Type B pancreatic cell (in vitro differentiated cells): ENCODE measurements at places on chromosomes 11 and 22.
A peak's percentile ranks its signal among the peaks of the same experiment; 100 is the strongest.

GRCh38 chr11:10716543-10717259, 23.1 kb upstream of the IRAG1 start:
- no peak for DNase-seq

GRCh38 chr11:131938351-131938751, 567.9 kb downstream of the NTM start:
- no peak for DNase-seq

- DNase-seq = no peak
Measured at GRCh38 chr11:832529-833113, at the start of gene CD151. Gene CD151 (plus strand): TSS chr11:832952. CDS start chr11:836070, 3,118 bp downstream.

DNA sequence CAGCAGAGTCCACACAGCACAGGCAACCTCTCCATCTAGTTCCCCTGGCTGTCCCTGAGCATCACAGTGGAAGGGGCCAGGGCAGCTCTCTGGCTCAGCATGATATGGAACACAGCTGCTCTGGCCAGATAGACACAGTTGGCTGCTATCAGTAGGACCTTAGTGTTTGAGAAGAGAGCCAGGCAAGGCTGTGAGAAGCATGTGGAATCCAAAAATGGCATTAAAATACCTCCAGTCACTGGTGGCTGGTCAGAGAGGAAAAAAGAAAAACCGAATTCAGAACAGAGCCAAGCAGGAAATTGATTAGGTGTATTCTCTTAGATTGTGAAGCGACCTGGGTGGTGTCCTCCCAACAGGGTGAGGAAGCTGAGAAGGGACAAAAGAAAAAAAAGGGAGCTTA, 27.9 kb downstream of the SERPINH1 start:
- DNase-seq = no peak

DNA sequence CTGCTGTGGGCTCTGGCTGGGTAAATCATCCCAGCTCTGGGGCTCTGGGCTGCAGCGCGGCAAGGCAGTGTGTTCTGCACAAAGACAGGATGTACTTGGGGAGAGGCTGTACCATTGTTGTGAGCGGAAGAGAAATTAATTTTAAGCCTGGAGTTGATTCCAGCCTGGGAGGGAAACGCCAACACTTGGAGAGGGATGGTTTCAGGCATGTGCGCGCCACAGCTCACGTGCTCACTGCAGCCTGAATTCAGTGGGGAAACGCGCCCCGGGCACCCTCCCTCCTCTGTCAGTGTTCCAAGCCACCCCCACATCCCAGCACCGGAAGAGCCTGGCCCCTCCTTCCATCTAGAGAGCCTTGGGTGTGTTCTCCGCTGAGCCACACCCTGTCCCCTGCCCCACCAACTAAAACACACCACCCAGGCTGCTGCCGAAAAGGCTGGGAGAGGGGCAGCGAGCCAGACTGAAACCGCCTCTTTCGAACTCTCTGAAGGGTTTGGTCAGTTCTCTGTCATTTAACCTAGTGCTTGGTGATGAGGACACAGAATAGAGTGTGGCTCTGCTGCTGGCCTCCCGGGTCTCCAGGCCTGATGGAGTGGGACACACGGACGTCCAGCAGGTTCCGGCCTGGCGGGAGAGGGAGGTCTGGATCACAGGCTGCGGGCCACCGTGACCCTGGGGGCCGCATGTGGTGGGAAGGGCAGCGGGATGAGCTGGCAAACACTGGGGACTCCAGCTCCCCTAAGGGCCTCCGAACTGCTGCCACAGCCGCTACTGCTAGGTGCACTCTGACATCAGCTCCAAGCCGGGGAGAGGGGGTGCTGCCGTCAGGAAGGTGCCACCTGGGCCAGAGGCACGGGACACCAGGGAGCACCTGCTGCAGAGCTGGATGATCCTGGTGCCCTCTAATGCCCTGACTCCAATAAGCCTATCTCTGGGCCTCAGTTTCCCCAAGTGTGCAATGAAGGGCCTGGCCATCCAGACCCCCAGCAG, 230.8 kb downstream of the CTTN start:
- DNase-seq = no peak

- no peak for DNase-seq
Measured at GRCh38 chr11:80668039-80668438, 1227.2 kb upstream of the TENM4 start.

DNA sequence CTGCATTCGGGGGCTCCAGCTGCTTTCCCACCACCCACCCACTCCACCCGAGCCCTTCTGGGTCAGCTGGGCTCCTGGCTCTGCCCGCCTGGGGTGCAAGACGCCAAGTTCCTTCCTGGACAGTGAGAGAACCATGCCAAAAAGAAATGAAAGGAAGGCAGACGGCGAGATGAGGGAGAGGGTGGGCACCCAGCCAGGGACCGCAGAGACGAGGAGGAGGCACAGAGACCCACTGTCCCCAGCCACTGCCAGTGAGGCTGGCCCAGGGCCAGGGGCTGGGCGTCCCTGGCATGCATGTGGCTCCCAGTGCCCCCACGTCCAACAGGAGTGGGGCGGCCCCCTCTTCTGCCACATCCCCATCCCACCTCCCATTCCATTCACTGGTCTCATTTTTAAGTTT, 10.8 kb upstream of the CD81 start:
- DNase-seq = no peak

- DNase-seq = peak; percentile 2
Measured at GRCh38 chr22:48376428-48376827, 1451.2 kb downstream of the BRD1 start.

DNA sequence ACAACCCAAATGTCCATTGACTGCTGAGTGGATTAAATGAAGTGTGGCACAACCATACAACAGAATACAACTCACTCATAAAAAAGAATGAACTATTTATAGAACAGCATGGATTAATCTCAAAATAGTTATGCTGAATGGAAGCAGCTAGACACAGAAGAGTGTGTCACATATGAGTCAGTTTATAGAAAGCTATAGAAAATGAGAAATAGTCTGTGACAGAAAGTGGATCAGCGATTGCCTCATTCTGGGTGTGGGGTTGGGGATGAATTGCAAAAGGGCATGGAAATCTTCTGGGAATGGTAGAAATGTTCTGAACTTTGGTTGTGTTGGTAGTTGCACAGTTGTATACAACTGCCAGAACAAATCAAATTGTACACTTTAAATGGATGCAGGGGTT, 37.4 kb downstream of the PRR5L start:
- no peak for DNase-seq

- no peak for DNase-seq
Measured at GRCh38 chr11:29996016-29996415, 20.8 kb downstream of the KCNA4 start.

- DNase-seq = no peak
Measured at GRCh38 chr11:11533751-11534150, 88.1 kb downstream of the GALNT18 start.

DNA sequence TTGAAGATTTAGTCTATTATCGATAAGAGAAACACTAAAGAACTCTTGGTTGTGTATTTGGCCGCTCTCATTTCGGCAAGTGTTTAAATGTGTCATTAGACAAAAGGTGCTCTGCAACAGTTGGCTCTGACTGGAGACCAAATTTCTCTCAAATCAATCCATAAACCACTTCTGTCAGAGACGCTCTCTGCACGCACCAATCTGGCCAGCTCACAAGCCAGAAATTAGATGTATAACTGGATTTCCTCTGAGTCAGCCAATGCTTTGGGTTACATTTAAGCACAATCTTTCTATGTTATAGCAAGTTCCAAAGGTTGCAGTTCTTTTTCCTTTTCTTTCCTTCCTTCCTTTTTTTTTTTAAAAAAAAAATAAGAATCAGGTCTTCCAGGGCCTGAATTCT, 17.6 kb upstream of the PARVA start:
- no peak for DNase-seq

DNA sequence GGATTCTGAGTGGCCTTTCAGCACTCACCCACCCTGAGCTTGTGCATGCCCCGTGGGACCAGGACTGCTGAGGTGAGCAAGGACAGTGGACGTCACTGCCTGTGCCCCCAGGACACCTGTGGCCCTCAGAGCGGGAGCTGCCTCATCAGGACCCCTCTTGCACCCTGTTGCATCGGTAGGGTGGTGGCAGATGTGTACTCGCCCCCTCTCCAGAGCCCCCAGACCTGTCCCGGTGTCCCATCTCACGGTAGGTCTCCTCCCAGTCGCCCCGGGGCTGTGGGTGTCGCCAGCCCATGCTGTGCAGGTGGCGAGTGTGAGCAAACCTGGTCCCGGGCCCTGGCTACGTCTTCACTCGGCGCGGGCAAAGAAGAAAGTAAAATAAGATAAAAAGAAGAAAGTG, 374.2 kb downstream of the TBC1D22A start:
- no peak for DNase-seq

GRCh38 chr11:17828311-17828751, 93.8 kb downstream of the KCNC1 start:
- no peak for DNase-seq

- no peak for DNase-seq
Measured at GRCh38 chr11:76801736-76802135, 18.6 kb downstream of the TSKU start.

DNA sequence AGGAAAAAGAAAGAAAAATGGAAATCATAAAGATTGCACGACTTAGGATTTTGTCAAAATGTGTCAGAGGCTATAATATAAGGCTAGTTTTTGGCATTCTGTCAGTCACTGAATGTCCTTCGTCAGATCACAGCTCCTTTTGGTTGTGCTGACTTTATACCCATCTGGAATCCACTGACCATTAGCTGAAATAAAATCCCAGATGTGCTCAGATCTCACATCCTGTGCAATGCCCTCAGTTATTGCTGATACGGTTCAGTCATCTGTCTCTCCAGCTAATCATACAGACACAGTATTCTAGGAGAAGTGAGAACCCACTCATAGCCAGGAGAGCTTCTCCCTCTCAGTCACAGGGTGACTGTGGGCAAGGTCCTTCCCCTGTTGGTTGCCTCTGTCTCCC, 11.5 kb downstream of the CD44 start:
- DNase-seq = no peak

GRCh38 chr11:3796346-3796745, 1.0 kb downstream of the NUP98 start:
- no peak for DNase-seq

DNA sequence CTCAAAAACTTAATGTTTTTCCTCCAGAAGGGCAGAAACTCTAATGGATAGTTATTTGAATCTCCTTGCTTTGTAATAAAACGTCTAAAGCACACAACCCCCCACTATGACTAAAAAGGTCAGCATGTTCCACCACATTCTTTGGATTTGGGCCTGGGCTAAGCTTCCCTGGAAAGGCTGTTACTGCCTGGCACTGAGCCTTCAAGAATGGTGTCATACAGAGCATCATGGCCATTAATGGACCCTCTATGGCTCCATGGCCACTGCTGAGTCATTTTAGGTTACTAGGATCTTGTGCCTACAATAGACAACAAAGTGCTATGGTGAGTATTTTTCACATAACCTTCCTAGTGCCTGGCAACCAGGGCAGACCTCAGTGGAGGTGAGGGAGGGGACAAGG, 242.6 kb upstream of the FAT3 start:
- no peak for DNase-seq

- DNase-seq = no peak
Measured at GRCh38 chr11:65440831-65441499, 18.4 kb downstream of the NEAT1 start.

DNA sequence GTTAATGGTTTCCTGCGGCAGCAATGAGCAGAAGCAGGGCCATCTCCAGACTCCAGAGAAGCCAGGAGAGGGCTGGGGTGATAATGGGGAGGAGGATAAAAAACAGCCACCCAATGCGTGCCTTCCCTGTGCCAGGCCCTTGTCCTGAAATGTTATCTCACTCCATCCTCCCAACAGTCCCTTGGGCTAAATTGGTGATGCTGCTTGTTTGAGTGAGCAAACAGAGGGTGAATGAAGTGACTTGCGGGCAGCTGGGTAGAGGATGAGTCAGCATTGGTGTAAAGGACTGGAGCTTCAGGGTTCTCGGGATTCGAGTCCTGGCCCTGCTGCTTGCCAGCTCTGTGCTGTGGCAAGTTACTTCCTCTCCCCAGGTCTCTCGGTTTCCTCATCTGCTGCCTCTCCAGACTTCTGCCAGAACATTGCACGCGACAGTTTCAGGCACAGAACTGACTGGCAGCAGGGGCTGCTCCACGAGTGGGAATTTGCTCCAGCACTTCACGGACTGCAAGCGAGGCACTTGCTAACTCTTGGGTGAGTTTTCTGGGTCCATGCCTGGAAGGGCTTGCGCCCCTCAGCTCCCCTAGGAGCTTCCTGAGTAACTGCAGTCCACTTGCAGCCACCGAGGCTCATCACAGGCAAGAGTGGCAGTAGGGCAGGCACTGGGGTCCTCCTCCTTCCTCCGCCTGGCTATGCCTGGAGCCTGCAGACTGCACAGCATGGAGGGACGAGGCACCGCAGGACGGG, at the start of gene P2RY6:
Gene P2RY6 (plus strand): TSS at position 403 of the 744 bp plus-strand sequence. CDS start 24,181 bp downstream, outside the sequence.
- no peak for DNase-seq

GRCh38 chr11:134362192-134362901, 30.6 kb downstream of the GLB1L2 start:
- DNase-seq = no peak

- DNase-seq = no peak
Measured at GRCh38 chr11:46047520-46047919, 73.7 kb downstream of the PHF21A start.

- DNase-seq = no peak
Measured at GRCh38 chr11:66985508-66986177, 10.5 kb downstream of the C11orf86 start.

- peak; percentile 68 for DNase-seq
Measured at GRCh38 chr11:13009476-13009920, 382 bp downstream of the RASSF10 start.

DNA sequence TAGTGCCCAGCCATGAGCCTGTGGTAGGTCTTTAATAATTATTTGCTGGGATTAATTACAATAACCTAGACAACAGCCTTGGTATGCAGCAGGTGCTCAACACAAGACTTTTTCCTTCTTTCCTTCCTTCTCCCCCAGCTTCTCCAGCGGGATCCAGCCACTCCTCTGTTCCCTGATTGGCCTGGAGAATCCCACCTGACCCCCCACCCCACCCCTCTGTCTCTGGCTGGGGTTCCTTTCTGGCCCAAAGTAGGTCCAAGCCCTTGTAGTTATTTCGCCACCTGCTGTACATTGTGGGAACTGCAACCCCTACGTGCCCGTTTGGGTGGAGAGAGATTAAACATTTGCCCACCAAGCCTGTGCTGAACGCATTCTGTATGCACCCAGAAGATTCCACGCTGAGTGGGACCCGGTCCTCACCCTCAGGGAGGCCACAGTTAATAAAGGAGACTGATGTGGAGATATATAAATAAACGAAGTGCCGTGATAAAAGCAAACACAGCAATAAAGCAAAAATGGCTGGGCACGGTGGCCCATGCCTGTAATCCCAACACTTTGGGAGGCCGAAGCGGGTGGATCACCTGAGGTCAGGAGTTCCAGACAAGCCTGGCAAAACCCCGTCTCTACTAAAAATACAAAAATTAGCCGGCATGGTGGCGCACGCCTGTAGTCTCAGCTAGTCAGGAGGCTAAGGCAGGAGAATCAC, 32.1 kb upstream of the DGKZ start:
- no peak for DNase-seq

DNA sequence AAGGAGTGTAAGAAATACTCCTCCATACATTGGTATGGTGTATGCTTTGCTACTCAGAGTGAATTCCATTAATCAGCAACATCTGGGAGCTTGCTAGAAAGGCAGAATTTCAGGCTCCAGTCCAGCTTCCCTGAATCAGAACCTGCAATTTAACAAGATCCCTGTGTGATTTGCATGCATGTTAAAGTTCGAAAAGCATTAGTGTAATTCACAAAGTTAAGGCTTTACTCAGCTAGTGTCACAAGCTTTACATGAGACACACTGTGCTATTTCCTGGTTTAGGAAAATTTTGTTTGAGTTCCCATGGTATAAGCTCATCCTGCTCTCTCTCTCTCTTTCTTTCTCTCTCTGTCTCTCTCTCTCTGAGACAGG, 37.0 kb upstream of the HEPHL1 start:
- DNase-seq = no peak
